ENCODE measurements at places on chromosomes 2 and 18.

GRCh38 chr2:189016311-189016861 lies 42.2 kb downstream of the COL3A1 start:
- DNase-seq = no peak

GRCh38 chr2:239858179-239858578 lies 167.0 kb downstream of the NDUFA10 start:
- no peak for DNase-seq

- no peak for DNase-seq
Measured at GRCh38 chr2:20077411-20077940, 26.0 kb upstream of the LAPTM4A start.

DNA sequence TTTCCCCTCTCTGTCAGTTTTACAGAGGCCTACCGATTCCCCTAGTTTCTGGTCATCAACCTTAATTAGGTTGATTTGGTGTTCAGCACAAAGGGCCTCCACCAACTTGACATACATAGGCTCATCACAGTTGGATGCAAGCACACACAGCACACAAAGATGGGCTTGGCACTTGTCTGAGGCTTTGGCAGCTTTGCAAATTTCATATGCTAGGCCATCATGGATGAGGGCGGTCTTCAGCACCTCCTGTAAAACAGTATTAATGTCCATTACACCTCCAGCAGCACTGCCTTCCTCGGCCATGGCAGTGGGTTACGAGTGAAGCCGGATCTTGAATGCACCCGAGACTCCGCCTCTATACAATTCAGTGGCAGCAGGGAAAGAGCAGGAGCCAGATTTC lies 56.9 kb downstream of the REL start:
- no peak for DNase-seq

- no peak for DNase-seq
Measured at GRCh38 chr2:26993768-26994167, 23.3 kb downstream of the MAPRE3 start.

GRCh38 chr2:199660167-199660566 lies 190.8 kb downstream of the FTCDNL1 start:
- DNase-seq = no peak

DNA sequence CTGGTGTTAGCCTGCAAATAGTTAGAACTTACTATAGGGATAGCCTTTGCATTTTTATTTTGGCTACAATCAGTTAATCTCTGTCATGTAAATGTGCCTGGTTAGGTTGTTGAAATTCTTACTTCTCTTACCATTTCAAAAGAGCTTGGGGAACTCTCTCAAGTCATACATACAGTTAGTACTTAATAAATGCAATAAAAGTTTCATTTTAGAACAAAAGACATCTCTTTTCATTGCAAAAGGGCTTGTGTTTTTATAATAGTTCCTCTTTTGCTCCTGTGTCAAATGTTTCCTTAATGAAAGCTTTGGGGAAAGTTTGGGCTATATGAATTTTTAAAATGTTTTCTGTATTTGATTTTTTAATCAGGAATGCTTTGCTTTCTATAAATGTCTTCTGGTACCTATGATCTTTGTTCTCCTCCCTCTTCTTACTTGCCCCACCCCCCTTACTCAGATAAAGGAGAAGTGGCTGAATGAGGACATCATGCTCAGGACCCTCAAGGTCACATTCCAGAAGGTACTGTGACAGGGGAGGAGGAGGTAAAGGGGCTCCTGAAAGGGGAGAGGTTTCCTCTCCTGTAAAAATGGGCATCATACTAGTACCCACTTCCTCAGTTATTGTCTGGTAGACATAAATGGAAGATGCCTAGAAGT lies 13.6 kb downstream of the PTPN18 start:
- no peak for DNase-seq

DNA sequence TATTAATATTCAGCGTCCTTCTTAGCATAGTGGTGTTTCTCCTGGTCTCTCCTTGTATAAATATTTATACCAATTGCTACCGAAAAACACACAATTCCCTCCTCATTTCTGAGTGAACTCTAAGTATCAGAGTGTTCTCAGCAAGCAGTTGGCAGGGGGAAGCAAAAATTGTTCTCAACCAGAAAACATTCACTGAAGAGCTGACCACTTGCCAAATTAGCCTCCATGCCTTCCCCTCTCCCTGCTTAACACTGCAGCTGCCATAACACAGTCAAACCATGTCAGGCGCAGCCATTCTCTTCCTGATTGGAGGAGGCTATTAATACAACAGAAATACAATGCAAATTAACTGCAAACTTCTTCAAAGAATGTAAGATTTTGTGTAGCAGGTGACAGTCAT lies 105.0 kb downstream of the COL6A3 start:
- no peak for DNase-seq

GRCh38 chr2:240640939-240641338 lies 15.7 kb downstream of the GPR35 start:
- DNase-seq = no peak

- DNase-seq = no peak
Measured at GRCh38 chr2:121199281-121200010, 85.6 kb downstream of the TFCP2L1 start.

DNA sequence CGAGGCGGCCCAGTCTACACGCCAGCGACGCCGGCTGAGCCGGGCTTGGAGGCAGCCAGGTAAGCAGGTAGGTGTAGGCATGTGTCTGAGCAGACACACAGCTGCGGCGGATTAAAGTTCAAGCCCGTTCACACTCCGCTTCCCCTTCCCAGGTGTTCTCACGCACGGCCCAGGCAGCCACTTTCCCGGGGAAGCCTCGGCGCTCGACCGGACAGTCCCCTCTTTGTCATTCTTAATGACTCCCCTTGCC lies 367 bp downstream of the TGFA start:
- no peak for DNase-seq

GRCh38 chr2:226447338-226448300 lies 352.0 kb downstream of the IRS1 start:
- no peak for DNase-seq

GRCh38 chr2:85577386-85578242 lies at the start of gene VAMP8:
TSS of gene VAMP8 (plus strand) at chr2:85577586. CDS start at chr2:85577647, 61 bp downstream.
- DNase-seq = peak; percentile 75

GRCh38 chr18:40031435-40031834 lies 1923.6 kb upstream of the PIK3C3 start:
- no peak for DNase-seq

DNA sequence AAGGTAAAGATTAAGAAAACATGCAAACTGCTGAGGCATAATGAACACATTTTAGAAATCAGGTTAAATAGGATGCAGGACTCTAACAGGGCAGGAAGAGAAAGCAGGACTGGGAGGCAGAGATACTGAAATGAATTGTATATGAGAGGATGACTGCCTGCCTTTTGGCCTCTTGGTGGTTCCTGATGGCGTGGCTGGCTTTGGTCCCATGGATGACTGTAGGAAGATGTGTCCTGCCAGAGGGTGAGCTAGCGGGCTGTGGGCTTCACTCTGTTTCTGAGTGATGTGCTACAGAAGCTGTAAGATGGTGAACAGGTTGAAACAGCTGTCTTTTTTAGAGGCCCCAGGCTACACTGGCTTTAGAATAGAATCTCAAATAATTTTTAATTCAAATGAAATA lies 517.0 kb downstream of the SLC4A3 start:
- DNase-seq = no peak

GRCh38 chr18:7116792-7117389 lies 706 bp downstream of the LAMA1 start:
- DNase-seq = no peak

- DNase-seq = no peak
Measured at GRCh38 chr2:207184348-207184747, 18.6 kb upstream of the KLF7 start.

- DNase-seq = no peak
Measured at GRCh38 chr2:172921532-172922236, 154.0 kb upstream of the MAP3K20 start.

DNA sequence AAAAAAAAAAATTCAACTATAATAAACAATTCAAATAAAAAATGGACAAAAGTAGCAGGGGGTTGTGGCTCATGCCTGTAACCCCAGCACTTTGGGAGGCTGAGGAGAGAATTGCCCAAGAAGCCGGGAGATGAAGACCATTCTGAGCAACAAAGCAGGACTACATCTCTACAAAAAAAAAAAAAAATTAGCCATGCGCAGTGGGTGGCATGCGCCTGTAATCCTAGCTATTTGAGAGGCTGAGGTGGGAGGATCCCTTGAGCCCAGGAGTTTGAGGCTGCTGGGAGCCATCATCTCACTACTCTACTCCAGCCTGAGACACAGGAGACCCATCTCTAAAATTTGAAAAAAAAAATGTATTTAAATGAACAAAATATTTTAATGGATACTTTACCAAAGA lies 4.4 kb upstream of the CACNB4 start:
- DNase-seq = no peak

DNA sequence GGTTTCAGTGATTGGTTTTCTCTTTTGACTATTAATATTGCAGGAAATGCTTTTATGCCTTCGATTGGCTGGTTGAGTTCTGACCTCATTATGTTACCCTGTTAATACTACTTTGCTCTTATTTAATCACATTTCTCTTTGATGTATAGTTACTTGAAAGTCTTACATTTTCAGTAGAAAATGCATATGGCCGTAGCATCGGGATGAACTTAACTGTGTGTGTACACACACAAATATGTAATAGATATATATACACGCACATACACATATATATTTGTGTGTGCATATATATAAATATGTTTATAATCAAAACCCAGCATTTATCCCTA lies 1.6 kb downstream of the EPC2 start:
- DNase-seq = no peak

DNA sequence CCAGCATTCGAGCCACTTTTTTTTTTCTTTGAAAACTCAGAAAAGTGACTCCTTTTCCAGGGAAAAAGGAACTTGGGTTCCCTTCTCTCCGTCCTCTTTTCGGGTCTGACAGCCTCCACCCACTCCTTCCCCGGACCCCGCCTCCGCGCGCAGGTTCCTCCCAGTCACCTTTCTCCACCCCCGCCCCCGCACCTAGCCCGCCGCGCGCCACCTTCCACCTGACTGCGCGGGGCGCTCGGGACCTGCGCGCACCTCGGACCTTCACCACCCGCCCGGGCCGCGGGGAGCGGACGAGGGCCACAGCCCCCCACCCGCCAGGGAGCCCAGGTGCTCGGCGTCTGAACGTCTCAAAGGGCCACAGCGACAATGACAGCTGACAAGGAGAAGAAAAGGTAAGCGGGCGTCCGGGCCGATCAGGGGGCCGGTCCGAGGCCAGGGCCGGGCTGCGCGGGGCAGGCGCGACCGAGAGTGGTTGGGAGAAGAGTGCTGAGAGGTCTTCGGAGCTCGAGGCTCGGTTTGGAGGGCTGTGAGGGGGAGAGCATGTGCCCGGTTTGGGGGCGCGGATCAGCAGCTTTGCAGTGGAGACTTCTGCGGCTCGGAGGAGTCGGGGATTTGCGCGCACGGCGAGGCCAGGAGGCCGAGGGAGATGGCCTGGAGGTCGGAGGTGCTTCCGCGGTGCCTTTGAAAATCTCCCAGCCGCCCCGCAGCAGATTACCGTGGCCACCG lies 502 bp downstream of the EPAS1 start:
- peak; percentile 82 for DNase-seq

GRCh38 chr2:225226441-225226840 lies 173.1 kb upstream of the NYAP2 start:
- no peak for DNase-seq

DNA sequence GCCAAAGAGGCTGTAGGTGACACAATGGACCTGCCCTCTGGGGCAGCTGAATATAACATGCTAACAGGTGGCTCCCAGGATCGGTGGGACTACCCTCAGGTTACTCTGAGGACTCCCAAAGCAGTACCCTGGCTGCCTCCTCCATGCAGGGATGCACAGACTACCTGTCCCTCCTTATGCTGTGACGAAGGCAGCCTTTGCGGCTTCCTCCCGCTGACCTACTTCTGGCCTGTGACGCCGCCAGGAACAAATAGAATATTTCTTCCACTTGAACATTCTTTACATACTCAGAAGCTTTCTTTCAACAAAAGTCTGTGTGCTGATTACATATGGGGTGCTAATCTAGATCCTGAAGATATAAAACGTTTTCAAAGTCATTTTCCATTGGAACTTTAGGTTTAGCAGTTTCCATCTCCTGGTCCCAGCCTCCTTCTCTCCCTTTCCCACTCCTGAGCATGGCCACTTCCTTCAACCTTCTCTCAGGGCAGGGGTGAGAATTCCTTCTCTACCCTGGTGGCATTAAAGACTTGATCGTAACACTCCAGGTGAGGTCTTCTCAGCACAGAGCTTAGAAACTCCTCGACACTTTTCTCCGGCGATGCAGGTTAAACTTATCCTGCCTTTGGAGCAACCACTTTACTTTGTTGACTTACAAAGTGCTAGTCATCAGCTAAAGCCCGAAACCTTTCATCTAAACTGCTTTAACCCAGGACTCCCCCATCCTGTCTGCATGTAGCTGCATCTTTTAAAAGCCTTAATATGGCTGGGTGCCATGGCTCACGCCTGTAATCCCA lies 58.9 kb upstream of the STK17B start:
- DNase-seq = no peak

GRCh38 chr18:66752733-66753132 lies 148.8 kb upstream of the CDH19 start:
- no peak for DNase-seq

DNA sequence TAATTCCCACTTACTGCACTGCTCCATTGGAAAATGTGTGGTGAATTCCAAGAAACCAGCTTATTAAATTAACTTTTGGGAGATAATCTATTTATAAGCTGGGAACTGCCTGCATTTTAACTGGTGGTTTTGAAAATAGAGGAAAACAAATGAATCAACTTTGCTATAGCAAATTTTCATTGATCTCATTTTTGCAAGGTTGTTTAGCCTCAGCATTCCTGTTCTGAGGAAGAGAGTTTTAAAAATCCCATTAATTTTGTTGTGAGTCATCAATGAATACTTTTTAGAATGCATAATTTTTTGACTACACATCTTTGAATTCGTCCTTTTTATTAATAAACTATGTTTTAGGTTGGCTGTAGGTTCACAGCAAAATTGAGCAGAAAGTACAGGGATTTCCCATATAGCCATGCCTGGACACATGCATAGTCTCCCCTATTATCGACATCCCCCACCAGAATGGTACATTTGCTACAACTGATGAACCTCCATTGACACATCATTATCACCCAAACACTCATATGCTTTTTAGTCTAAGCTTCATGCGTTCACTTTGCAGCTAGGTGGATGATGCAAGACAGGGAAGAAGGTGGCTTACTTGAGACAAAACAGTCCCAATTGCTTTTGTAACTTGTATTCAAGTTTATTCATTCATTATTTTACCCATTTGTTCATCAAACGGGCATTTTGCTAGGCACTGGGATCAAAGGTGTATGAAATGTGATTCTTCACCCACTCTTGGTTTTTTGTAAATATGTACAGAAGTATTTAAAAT lies 106.9 kb downstream of the ZNF521 start:
- DNase-seq = no peak

DNA sequence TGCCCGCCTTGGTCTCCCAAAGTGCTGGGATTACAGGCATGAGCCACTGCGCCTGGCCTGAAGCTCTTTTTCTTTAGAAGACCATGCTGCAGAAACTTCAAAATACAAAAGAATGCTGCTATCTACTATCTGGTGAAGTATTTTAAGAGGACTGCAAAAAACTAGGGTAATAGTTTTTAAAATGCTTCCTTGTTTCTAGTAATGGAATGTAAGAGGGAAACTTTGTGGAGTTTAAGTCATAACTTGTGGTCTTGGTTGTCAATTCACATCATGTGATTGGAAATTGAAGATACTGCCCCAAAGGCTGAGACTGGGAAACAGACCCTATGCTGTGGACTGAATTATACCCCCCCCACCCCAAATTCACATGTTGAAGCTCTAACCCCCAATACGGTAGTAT lies 68.3 kb downstream of the B3GNT2 start:
- no peak for DNase-seq

Data from GM20000 (cell line).